Neural crest cell (in vitro differentiated cells): ENCODE measurements at places on chromosomes 3 and 15. TPM values are rescaled to one million over a fixed set of nuclear protein-coding genes. Genes with fewer than 3 reads are reported as not detected.
A peak's percentile ranks its signal among the peaks of the same experiment; 100 is the strongest.

- no peak for DNase-seq
- H3K27ac ChIP-seq = no peak overlapping the region
- H3K4me3 ChIP-seq = no peak overlapping the region
- H3K36me3 ChIP-seq = peaks cover 2% of the 10 kb centered on the region
- no peaks in the 10 kb centered on the region for H3K4me1 ChIP-seq
Measured at GRCh38 chr3:196927571-196928453, 14.5 kb downstream of the NCBP2 start.

GRCh38 chr3:131217296-131217741 is 164.3 kb upstream of the NUDT16 start:
- H3K27me3 ChIP-seq = no peaks in the 10 kb centered on the region
- no peak overlapping the region for H3K4me3 ChIP-seq
- DNase-seq = no peak
- H3K27ac ChIP-seq = no peak overlapping the region
- H3K36me3 ChIP-seq = no peaks in the 10 kb centered on the region
- peaks cover 7% of the 10 kb centered on the region for H3K4me1 ChIP-seq

- H3K4me3 ChIP-seq = no peak overlapping the region
- no peaks in the 10 kb centered on the region for H3K27me3 ChIP-seq
- peak; percentile 73 for DNase-seq
- H3K36me3 ChIP-seq = peaks cover 5% of the 10 kb centered on the region
- peak overlapping the region; percentile 57 for H3K27ac ChIP-seq
Measured at GRCh38 chr15:52139599-52140462, 27.3 kb upstream of the BCL2L10 start.

GRCh38 chr3:172442606-172443005 is 5.7 kb downstream of the GHSR start:
- no peak overlapping the region for H3K4me3 ChIP-seq
- no peaks in the 10 kb centered on the region for H3K4me1 ChIP-seq
- H3K36me3 ChIP-seq = peaks cover 3% of the 10 kb centered on the region
- H3K27ac ChIP-seq = no peak overlapping the region
- H3K27me3 ChIP-seq = peaks cover 56% of the 10 kb centered on the region

Gene USP13
- 25.2 and 26.7 TPM in 2 replicates for total RNA-seq

Gene ISL2
- total RNA-seq = 0.25 TPM in 1 of 2 replicates, not detected in the other

- no peak for DNase-seq
- H3K27me3 ChIP-seq = no peaks in the 10 kb centered on the region
- no peak overlapping the region for H3K4me3 ChIP-seq
- H3K27ac ChIP-seq = peak overlapping the region; percentile 40
- H3K36me3 ChIP-seq = no peaks in the 10 kb centered on the region
Measured at GRCh38 chr15:65055201-65055870, 10.1 kb downstream of the SLC51B start.

- H3K4me3 ChIP-seq = no peak overlapping the region
- H3K36me3 ChIP-seq = peaks cover 25% of the 10 kb centered on the region
- H3K27me3 ChIP-seq = no peaks in the 10 kb centered on the region
- H3K27ac ChIP-seq = no peak overlapping the region
Measured at GRCh38 chr3:10299175-10299574, 6.4 kb upstream of the GHRL start.

DNA sequence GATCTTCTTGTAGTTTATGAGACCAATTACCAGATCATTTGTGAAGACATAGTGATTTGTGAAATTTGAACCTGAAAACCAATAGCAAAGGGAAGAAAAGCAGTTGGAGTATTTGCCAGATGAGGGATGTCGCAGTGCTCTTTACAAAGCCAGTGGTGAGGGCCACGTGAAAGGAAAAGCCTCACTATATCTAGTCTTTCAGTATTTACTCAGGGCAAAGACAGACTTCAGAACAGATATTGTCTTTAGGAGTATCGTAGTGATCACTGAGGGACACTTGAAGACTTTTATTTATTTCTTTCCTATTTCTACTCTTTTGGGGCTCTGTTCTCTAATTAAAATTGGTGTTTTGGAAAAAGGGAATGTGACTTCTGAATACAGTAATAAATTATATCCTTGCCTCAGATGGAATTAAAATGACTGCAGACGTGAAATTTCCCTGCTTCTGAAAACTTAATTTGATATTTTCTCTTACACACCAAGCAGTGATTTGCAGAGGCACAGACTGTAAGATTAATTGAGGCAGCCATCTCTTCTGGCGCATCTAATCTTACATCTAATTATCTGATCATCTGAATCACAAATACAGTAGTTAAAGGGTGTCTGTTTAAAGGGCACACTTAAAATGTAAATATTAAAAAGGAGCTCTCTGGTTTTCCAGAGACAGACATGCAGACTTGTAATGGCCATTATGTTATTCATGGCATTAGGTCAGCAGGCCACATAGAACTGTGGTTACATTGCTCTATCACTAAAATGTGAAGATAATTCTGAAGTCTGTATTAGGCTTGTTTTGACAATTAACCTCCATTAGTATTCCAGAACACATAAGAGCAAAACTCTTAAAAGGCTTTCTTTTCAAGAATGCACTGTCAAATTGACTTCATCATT is 193.0 kb upstream of the GOLIM4 start:
- no peak for DNase-seq
- no peaks in the 10 kb centered on the region for H3K27me3 ChIP-seq
- H3K4me3 ChIP-seq = no peak overlapping the region
- no peaks in the 10 kb centered on the region for H3K36me3 ChIP-seq
- peaks cover 8% of the 10 kb centered on the region for H3K4me1 ChIP-seq

Gene EFL1
- total RNA-seq = 28.0 and 28.5 TPM in 2 replicates

DNA sequence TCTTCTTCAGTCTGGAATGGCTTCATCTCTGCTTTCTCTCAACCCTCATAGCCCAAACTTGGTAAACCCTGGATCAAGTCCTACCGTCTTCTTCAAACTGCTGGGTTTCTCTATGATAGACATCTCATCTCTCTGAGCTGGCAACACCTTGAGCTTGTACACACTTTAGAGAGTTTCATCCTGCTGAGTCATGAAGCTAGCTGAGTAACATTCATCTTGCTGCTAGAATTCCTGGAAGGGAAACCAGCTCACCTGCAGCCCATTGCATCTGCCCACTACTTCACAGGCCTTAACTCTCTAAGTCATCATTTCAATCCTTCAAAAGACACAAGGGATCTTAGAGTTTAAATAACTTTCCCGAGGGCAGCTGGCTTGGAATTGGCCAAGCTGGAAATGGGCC is 175.5 kb upstream of the RORA start:
- no peak for DNase-seq
- no peak overlapping the region for H3K4me3 ChIP-seq
- no peak overlapping the region for H3K27ac ChIP-seq
- peaks cover 2% of the 10 kb centered on the region for H3K27me3 ChIP-seq
- H3K36me3 ChIP-seq = no peaks in the 10 kb centered on the region

Gene NSMCE3
- total RNA-seq = 11.9 and 12.5 TPM in 2 replicates

Gene ZNF619
- 5.4 and 5.9 TPM in 2 replicates for total RNA-seq

- no peaks in the 10 kb centered on the region for H3K36me3 ChIP-seq
- H3K4me1 ChIP-seq = peaks cover 55% of the 10 kb centered on the region
- H3K27me3 ChIP-seq = no peaks in the 10 kb centered on the region
- no peak overlapping the region for H3K27ac ChIP-seq
- no peak overlapping the region for H3K4me3 ChIP-seq
Measured at GRCh38 chr3:177596816-177597271, 399.6 kb upstream of the TBL1XR1 start.

Gene PTPRG
- total RNA-seq = 38.0 and 41.2 TPM in 2 replicates

Gene SCG3
- total RNA-seq = 7.5 and 8.1 TPM in 2 replicates

- no peak overlapping the region for H3K27ac ChIP-seq
- H3K36me3 ChIP-seq = no peaks in the 10 kb centered on the region
- no peak for DNase-seq
- no peaks in the 10 kb centered on the region for H3K4me1 ChIP-seq
Measured at GRCh38 chr15:79615754-79616153, 183.6 kb downstream of the MINAR1 start.

DNA sequence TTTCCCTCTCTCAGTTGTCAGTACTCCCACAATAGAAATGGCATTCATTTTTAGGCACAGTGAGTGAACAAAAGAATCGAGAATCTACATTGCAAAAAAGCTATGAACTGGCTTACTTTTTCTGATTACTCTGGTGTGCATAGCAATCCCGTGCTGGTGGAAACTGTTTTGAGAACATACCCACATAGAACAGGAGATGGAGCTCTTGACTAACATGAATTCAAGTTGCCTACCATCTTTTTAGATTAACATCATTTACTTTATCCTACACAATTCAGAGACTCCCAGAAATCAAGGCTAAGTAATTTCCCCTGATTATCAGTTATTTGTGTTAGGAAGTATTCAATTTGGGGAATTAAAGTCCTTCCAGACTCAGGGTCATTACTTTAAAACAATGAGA is 326.6 kb downstream of the ARPP21 start:
- H3K4me1 ChIP-seq = no peaks in the 10 kb centered on the region
- H3K36me3 ChIP-seq = no peaks in the 10 kb centered on the region
- no peak for DNase-seq
- no peak overlapping the region for H3K4me3 ChIP-seq
- no peak overlapping the region for H3K27ac ChIP-seq
- H3K27me3 ChIP-seq = no peaks in the 10 kb centered on the region

Gene ADAMTS7
- 62.9 and 68.2 TPM in 2 replicates for total RNA-seq

GRCh38 chr15:80242132-80242769 is 9.8 kb downstream of the CTXND1 start:
- peaks cover 32% of the 10 kb centered on the region for H3K4me1 ChIP-seq
- H3K36me3 ChIP-seq = no peaks in the 10 kb centered on the region
- no peak overlapping the region for H3K27ac ChIP-seq
- DNase-seq = peak; percentile 20
- H3K4me3 ChIP-seq = no peak overlapping the region

DNA sequence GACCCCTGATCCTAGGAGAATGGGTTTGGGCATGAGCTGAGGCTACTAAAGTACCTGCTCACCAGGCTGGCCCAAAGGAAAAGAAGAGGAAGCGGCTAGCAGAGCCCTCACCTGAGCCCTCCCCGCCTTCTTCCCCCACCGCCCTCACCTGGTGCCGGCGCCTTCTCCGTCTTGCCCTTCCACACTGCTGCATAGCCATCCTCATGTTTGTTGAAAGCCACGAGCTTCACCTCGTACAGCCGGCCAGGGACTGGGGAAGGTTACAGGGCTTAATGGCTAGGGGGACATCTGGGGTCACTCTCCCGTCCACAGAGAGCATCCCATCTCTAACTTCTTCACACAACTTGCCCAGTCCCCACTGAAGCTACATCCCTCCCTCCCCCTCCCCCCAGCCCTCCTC is 13.9 kb upstream of the IGDCC3 start:
- no peaks in the 10 kb centered on the region for H3K27me3 ChIP-seq
- H3K4me1 ChIP-seq = peaks cover 5% of the 10 kb centered on the region
- no peaks in the 10 kb centered on the region for H3K36me3 ChIP-seq
- H3K27ac ChIP-seq = no peak overlapping the region
- no peak overlapping the region for H3K4me3 ChIP-seq

Gene NOP10
- 181 and 191 TPM in 2 replicates for total RNA-seq

DNA sequence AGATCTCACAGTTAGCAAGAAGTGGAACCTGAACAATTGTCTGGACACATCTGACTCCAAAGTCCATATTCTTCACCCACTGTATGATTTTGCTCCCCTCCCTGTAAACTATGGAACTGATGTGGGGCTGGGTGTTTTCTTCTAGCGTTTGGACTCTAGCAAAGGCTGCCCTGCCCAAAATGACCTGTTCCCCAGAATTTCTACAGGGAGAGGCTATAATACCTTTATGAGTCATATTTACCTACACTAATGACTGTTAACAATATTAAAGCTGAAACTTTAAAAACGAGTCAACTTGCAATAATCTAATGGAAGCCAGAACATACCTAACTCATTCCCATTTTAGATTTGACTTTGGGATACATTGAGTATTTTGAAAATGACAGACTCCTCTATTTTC is 531.2 kb upstream of the CFAP20DC start:
- no peak overlapping the region for H3K27ac ChIP-seq
- H3K4me1 ChIP-seq = no peaks in the 10 kb centered on the region
- H3K27me3 ChIP-seq = no peaks in the 10 kb centered on the region

Gene ZBTB11
- total RNA-seq = 16.6 and 17.2 TPM in 2 replicates

Gene KIF7
- total RNA-seq = 15.6 and 16.2 TPM in 2 replicates

- no peaks in the 10 kb centered on the region for H3K36me3 ChIP-seq
- peak overlapping the region; percentile 86 for H3K4me3 ChIP-seq
- no peak for DNase-seq
Measured at GRCh38 chr15:40764629-40765103, 798 bp downstream of the GCHFR start.

Gene TPRG1
- 0.61 and 0.91 TPM in 2 replicates for total RNA-seq

- DNase-seq = no peak
- H3K27ac ChIP-seq = no peak overlapping the region
- peaks cover 47% of the 10 kb centered on the region for H3K4me1 ChIP-seq
- no peak overlapping the region for H3K4me3 ChIP-seq
Measured at GRCh38 chr15:78065284-78065872, 12.1 kb downstream of the TBC1D2B start.

DNA sequence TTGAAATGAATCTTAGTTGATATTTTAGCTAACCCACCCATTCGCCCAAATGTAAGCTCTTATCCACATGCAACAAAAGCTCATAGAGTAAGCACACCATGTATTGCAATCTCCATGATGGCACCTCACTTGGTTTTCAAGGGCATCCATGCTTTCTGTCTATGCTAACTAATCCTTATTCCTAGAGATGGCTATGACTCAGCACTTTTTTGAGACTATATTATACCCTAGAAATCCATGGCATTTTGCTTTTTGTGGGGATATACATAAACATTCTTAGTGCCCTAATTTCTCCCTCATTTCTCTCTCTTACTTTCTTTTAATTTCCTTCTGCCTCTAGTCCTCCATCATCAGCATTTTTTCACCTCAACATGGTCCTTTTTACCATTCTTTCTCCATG is 168.5 kb upstream of the STT3B start:
- DNase-seq = no peak
- no peak overlapping the region for H3K4me3 ChIP-seq
- peaks cover 19% of the 10 kb centered on the region for H3K4me1 ChIP-seq
- H3K36me3 ChIP-seq = no peaks in the 10 kb centered on the region
- H3K27ac ChIP-seq = no peak overlapping the region
